Fibroblast of upper back skin (primary cell): ENCODE measurements at places on chromosomes 12 and 14.

- no peak for DNase-seq
Observed at GRCh38 chr12:92743026-92743425, 40.2 kb downstream of the PLEKHG7 start.

- DNase-seq, result no peak
Observed at GRCh38 chr14:69808919-69809808, 12.1 kb upstream of the SLC10A1 start.

DNA sequence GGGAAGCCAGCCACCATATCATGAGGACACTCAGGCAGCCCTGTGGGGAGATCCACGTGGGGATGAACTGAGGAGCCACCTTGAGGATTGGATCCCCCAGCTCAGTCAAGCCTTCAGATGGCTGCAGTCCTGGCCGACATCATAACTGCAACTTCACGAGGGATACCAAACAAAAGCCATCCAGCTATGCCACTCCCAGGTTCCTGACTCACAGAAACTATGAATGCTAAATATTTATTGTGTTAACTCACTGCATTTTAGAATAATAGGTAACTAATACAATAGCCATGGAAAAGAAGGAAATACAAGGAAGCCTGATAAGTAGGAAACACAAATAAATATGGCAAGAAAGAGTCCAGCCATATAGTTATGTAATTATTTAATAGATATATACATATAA is 42.1 kb upstream of the FAM222A start:
- no peak for DNase-seq

DNA sequence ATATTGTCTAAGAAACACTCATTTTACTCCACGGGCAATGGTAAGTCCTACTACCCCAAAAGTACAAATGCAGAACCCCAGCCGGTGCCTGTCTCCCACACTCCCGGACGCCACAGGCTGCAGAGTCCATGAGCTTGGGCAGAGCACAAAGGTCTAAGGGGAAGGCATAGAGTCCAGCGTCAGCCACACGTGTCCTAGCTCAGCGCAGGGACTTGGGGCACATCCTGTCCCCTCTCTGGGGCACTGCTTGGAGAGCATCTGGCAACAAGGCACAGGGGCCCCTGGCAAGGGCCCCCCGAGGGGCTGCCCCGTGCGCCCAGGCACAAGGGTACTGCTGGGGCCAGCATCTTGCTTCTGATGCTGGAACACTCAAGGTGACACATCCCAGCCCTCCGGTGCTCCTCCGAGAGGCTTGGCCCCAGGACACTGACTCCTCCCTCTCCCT is 58.4 kb downstream of the BCL11B start:
- DNase-seq, result no peak

- peak; percentile 50 for DNase-seq
Observed at GRCh38 chr12:63064080-63064479, 86.9 kb downstream of the AVPR1A start.

GRCh38 chr12:32507942-32508320 is 108.6 kb downstream of the FGD4 start:
- no peak for DNase-seq

- DNase-seq, result peak; percentile 91
Observed at GRCh38 chr14:55913324-55914025, 204.7 kb upstream of the PELI2 start.

DNA sequence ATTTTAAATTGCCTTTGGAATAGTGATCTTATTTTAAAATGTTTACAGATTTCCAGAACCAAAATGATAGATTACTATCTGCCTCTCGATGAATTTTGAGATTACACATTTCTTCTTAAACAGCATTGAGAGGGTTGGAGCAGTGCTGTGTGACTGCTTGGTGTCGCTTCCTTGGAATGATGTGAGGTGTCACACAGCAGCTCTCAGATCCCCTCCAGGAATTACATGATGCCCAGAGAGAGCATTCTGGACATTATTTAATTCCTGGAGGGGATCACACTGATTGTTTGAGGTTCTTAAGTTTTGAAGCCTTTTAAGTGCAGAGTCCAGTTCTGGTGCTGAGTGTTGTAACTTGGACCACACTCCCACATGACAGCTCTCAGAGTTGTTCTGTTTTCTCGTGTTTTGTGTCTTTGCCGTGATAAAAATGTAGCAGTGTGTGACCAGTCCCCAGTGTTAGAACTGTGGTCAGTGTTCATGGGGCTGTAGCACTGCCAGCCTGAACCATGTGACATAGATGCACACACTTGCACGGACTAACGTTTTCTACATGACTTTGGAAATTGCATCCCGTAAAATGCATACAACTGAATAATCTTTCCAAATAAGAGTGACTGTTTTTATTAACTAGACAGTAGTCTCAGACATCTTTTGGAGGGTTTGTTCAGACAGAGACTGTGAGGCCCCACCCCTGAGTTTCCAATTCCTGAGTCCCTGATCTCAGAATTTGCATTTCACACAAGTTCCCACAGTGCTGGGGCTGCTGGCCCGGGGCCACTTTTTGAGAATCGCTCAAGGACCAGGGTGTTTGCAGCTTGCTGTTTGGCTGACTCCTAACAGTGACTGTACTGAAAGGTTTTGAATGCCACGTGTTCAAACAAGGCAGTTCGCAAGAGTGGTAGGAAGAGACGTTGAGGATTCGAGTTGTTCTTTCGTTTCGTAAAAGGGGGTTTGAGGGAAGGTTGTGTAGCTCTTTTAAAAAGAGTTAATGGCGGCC is 26.0 kb downstream of the XRCC3 start:
- DNase-seq, result no peak

- DNase-seq, result no peak
Observed at GRCh38 chr12:3271146-3271545, 194.0 kb downstream of the TSPAN9 start.

- DNase-seq, result peak; percentile 84
Observed at GRCh38 chr14:22190411-22191191, 398.4 kb downstream of the DAD1 start.
